PC-9 (cell line): ENCODE measurements at places on chromosomes 13 and 19.

DNA sequence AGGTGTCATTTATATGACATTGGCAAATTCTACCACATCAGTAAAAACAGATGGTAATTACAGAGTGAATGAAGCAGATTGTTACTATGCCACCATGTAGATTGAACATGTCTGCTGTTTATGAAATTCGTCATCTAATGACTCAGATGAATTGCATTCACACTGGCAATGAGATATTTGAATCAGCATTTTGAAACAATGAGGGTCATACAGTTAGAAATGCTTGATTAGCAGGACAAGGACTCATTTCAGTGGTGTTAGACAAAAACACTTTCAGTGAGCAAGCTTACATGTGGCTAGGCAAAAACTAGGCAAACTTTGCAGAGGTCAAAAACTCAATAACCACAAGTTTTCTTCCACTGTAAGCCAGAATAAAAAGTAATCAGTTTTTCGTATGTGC, 1165.0 kb downstream of the SLITRK1 start:
- DNase-seq = no peak

- no peak for DNase-seq
Observed at GRCh38 chr13:84844473-84844872, 954.7 kb downstream of the SLITRK6 start.

GRCh38 chr13:51478418-51479198, 25.8 kb upstream of the INTS6 start:
- DNase-seq = no peak

DNA sequence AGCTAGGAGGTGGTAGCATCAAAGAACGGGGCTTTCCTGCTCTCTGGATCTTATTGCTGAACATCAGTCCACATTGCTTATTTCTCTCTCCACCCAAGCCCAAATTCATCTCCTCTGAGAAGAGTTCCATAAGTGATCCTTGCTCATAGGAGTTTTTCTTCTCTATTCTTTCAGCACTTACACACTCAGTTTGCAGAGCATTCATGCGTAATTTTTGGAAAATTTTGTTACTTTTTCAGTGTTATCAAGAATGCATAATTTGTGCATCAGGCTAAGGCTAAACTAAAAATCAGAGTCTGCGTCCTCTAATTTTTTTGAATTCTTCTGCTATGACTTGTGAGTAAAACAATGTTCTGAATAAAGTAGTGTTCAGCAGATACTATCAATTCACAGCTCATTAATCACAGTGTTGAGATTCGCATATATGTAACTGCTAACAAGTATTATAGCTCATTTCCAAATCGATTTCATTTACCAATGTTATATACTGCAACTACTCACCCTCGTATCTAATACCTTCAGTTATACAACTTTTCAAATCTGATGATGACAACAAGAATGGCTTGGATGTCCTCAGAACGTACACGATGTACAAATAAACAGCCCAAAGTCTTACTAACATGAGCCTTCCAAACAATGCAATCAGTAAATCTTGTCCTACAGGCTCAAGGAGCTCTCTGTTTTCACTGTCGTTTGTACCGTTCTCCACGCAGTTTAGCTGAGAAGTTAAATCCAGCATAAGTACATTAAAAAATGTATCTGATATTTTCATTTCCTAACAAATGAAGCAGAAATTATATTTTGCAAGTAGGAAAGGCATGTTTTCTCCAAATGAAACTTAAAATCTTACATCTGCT, 36.4 kb upstream of the STARD13 start:
- DNase-seq = no peak

DNA sequence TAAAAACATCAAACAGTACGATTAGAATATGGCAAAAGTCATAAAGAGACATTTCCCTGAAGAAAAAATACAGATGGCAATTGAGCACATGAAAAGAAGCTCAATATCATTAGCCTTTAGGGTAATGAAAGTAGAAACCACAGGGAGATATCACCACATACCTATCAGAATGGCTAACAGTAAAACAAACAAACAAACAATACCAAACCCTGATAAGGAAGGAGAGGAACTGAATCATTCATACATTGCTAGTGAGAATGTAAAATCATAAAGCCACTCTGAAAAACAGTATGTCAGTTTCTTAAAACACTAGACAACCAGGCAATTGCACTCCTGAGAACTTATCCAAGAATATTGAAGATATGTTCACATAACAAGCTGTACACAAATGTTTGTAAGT, 1342.5 kb upstream of the SLC10A2 start:
- DNase-seq = peak; percentile 70

GRCh38 chr13:28455580-28456194, 39.2 kb downstream of the FLT1 start:
- no peak for DNase-seq

DNA sequence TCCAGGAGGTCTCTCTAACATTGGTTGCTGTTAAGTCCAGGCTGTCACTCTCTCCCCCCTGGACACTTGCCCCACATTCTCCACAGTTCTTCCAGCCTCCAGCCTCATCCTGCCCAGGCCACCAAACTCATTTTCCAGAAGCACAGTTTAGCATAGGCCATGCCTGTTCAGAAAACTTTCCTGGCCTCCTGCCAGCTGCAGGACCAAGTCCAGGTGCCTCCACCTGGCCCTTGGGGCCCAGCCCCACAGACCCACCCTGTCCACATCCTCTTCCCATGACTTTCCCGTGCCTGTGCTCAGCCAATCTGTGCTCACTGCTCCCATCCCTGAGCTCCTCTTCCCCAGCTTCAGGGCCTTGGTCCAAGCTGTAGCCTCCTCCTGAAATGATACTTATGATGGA, 905.0 kb downstream of the UQCRFS1 start:
- no peak for DNase-seq

GRCh38 chr19:50460161-50460765, 16.0 kb upstream of the EMC10 start:
- DNase-seq = peak; percentile 73

DNA sequence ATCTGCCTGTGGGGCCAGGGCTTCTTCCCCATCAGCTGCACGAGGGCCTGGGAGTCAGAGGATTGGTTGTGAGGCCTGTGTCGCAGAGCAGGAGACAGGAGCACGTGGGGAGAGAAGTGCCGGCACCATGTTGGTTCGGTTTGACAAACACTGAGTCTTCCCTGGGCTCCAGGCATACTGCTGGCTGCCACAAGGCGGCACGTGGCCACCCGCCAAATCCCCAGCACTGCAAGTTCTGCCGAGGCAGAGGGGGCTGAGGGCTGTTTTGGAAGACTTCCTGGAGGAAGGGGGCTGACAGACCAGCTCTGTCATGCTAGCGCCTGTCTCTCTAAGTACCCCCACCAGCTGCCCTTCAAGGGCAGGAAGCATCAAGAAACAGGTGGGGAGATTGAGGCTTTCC, 9.5 kb downstream of the SHANK1 start:
- DNase-seq = no peak

DNA sequence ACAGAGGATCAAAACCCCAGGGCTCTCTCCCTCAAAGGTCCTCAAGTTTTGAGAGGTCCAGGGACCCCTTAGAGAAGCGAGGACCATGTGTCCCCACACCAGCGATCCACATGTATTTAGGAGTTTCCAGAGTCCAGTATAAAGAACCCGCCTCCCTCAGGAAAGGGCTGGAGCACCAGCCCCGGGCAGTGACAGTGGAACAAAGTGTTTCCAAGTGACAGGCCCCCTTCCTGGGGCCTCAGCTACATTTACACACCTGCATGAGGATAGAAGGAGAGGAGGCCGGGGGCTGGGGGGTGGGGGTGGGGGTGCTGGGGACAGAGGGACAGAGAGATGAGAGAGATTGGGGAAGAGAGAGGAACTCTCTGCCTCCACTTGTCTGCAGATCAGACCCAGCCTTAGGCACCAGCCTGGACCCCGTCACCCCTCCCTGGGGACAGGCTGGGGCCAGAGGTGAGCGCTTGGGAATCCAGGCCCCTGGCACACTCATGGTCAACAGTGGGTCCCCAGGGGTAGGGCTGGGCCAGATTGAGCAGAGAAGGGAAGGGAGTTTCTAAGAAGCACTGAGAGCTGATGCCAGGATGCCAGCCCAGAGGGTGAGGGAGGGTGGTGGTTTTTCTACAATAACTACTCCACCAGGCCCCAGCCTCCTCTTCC, 802 bp downstream of the BCAM start:
- DNase-seq = no peak

DNA sequence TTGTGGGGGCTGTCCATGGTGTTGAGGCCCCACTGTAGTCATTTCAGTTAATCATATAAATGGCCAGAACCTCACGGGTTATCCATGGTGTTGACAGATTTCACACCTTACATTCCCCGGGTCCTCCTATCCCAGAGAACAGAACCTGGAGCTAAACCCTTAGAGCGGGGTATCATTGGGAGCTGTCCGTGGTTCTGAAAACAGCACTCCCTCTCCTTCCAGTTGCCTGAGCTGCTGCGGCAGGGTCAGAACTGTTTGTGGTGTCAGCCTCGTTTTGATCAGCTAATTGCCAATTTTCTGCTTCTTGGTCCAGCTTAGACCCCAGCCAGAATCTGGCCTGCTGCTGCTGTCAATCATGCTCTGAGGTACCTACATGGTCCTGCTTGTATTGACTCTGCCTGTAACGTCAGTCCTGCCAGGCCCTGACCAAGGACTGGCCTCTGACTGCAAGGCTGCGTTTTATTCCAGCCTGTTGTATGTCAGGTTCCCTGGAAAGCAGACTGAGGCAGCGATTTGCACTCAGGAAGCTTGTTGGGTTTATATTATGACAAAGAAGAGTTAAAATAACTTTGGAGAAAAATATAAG, 55.8 kb upstream of the KCTD15 start:
- no peak for DNase-seq

GRCh38 chr13:77176350-77176749, 149.4 kb upstream of the FBXL3 start:
- no peak for DNase-seq

DNA sequence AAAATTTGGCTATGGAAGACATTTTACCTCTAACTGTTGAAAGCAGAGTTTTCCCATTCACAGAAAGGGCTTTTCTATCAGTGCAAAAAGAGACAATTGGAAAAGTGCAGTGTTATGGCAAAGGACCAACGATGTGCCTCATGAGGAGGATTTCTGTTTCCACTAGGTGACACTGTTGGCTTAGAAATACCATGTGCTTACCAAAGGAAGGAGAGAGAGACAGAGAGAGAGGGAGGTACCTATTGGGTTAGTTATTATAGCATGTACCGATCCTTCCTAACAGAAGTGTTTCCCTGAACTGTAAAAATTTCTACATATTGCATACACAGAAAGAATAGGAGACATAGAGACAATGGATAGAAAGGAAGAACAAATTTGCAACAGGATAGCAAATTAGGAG, 23.9 kb upstream of the PSG4 start:
- DNase-seq = no peak

DNA sequence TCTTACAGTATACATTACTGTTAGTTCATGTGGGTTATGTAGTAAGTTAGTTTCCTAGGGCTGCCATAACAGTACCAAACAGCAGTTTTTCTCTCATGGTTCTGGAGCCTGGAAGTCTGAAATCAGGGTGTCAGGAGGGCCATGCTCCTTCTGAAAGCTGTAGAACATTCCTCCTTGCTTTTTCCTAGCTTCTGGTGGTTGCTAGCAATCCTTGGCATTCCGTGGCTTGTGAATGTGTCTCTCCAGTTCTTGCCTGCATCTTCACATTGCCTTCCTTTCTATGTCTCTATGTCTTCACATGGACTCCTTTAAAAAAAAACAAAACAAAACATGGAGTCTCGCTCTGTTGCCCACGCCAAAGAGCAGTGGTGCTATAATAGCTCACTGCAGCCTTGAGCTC, 95.4 kb downstream of the WDFY2 start:
- no peak for DNase-seq

GRCh38 chr13:31365630-31366029, 165.9 kb downstream of the B3GLCT start:
- no peak for DNase-seq

DNA sequence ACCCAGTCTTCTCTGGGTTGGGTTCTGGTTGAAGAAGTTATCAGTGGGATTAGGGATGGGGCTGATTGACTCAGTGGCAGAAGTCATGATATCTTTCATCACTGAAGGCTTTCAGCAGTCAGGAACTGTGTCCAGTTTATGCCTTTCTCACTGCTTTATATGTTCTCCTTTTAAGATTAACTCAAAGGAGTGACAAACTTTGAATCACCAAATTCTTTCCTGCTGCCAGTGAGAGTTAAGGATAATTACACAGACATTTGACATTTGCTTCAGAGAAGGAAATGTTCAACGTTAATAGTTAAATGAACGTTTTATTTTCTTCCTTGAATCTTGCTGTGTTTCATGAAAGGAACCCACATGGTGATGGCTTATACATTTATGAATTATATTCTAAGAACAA, 41.0 kb upstream of the CNMD start:
- DNase-seq = no peak

DNA sequence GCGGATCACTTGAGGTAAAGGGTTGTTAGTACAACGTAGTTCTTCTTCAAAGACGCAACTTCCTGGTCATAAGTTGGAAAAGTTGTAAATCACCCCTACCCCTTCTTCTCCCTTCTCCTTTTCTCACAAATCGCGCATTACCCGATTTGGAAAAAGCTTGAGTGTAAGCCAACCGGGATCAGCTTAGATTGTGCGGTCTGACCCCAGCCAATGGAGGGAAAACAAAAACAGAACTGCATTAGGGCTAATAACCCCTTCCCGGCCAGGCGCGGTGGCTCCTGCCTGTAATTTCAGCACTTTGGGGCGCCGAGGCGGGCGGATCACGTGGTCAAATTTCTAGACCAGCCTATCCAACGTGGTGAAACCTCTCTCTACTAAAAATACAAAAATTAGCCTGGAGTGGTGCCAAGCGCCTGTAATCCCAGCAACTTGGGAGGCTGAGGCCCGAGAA, 806 bp downstream of the ZNF90 start:
- DNase-seq = peak; percentile 2

- DNase-seq = peak; percentile 21
Observed at GRCh38 chr19:48600679-48601417, 5.7 kb upstream of the SPACA4 start.

DNA sequence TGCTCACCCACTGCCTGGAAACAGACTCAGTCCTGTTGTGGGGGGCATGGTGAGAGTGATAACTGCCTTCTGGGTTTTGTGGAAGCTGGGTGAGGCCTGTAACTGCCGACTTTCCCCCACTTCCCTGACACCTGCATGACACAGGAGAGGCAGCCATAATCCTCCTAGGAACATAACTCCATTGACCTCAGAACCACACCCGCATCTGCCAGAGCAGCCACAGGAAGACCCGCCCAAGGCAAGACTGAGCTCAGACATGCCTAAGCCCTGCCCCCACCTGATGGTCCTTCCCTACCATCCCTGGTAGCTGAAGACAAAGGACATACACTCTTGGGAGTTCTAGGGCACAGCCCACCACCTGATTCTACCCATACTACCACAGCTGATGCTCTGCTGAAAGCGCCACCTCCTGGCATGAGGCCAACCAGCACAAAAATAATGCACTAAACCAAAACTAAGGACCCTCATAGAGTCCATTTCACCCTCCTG, 326.7 kb downstream of the RBM26 start:
- no peak for DNase-seq
